Hematopoietic multipotent progenitor cell treated with erythropoietin and hydrocortisone succinate and interleukin-3 and kit ligand, for 15 days (in vitro differentiated cells): ENCODE measurements at places on chromosomes 1 and 21.

- no peak for DNase-seq
Observed at GRCh38 chr1:26220199-26220912, 13.6 kb upstream of the CEP85 start.

GRCh38 chr1:21293537-21294265 is 3.4 kb upstream of the ECE1 start:
- DNase-seq: no peak

DNA sequence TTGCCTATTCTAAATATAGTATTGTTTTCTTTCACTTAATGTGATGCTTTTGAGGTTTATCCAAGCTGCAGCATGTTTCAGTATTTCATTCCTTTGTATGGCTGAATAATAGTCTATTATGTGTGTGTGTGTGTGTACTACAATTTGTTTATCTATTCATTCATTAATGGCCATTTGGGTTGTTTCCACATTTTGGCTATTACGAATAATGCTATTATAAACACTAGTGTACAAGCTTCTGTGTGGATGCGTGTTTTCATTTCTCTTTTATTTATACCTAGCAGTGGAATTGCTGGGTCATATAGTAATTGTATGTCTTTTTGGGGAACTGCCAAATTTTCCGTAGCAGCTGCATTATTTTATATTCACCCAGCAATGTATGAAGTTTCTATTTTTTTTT is 15.0 kb upstream of the THEM5 start:
- no peak for DNase-seq

- DNase-seq: no peak
Observed at GRCh38 chr1:37676281-37677142, 15.8 kb upstream of the CDCA8 start.

DNA sequence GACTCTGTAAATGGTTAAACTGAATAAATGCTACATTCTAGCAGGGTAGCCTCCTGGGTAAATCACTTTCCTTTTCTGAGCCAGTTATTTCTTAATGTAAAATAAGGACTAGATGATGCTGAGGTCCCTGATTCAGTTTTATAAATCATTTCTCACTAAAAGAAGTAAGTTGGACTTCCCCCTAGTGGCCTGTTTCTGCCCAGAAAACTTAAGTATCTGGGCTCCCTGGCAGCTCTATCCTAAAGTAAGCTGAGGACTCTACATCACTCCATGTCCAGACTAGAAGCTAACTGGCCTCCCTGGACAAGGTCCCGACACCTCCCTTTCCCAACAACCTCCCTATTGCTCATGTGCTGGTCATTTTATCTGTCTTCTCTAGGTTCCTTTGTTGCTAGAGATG is 3.0 kb downstream of the GPN2 start:
- peak; percentile 38 for DNase-seq

GRCh38 chr1:233993651-233994050 is 89.2 kb downstream of the SLC35F3 start:
- no peak for DNase-seq

DNA sequence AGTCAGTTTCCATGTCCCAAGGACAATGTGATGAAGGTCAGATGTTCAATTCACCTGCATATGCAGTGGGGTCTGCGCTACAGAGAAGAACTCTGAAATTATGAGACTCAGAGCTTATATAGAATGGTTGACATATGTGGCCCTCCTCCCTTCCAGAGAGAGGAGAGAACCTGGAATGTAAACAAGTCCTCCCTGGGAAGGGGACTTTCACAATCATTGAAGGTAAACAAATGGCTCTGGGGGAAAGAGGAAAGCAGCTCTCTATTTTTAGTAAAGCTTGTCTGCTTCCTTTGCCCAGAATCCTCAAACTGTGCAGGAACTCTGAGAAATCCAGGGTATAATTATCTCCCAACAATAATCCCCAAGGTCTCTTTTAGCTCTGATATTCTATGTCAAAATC is 9.8 kb downstream of the OVGP1 start:
- DNase-seq: no peak

DNA sequence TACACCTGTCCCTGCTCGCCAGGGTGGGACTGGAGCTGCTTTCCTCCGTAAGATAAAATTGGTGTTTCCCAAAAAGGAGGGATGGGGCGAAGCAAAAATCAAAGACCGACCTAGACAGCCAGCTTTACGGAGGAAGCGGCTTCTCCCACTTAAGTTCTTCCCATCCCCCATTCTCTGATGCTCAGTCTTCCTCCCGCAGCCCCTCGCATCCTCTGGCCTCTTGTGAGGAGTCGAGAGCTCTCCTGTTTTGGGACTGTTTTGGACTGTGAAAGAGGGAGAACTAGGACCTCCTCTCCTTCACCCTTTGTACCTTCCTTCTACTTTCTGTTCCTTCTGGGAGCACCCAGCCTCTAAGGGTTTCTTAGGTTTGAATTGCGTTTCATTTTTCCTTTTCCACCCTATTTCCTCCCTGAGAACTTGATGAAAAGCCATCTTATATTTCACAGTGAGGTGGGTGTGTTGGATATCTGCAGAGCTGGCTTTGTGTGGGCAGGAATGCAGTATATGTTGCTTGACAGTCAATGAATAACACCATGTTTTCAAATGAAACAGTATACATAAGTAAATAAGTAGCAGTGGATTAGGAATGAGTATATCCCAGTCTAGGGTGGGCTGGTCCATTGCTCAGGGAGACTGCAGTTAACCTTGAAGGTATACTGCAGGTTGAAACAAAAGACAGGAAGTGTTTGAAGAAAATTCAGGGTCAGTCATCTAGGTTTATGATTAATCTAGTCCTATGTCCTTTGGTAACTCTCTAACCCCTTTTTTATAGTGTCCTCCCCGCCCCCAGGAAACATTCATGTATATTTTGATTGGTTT is 848 bp downstream of the CTTNBP2NL start:
- DNase-seq: no peak

GRCh38 chr1:78240755-78241154 is 195.0 kb downstream of the GIPC2 start:
- no peak for DNase-seq
